ENCODE measurements at places on chromosomes 3 and 15. TPM values are rescaled to one million over a fixed set of nuclear protein-coding genes. Genes with fewer than 3 reads are reported as not detected.

DNA sequence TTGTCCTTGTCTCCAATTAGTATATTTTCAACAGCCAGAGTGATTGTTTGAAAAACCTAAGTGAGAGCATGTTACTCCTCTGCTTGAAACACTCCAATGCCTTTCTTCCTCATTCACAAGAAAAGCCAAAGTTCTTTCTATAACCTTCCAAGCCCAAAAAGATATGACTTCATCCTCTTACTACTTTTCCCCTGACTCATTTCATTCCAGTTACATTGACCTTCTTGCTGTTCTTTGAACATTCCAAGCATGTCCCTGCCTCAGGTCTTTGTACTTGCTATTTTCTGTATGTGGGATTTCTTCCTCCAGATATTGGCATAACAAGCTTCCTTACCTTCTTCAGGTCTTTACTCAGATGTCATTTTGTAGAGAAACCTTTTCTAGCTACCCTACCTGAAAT, 28.3 kb downstream of the EHHADH start:
- no peak for DNase-seq
- H3K36me3 ChIP-seq = no peaks in the 10 kb centered on the region
- no peaks in the 10 kb centered on the region for H3K27me3 ChIP-seq
- H3K4me1 ChIP-seq = no peaks in the 10 kb centered on the region
- H3K27ac ChIP-seq = no peak overlapping the region
- H3K4me3 ChIP-seq = no peak overlapping the region

- no peak overlapping the region for H3K27ac ChIP-seq
- H3K27me3 ChIP-seq = no peaks in the 10 kb centered on the region
- no peak for DNase-seq
- H3K4me3 ChIP-seq = no peak overlapping the region
Measured at GRCh38 chr15:62326460-62327011, 161.5 kb upstream of the C2CD4B start.

GRCh38 chr15:31338879-31339557, 12.4 kb downstream of the KLF13 start:
- H3K4me1 ChIP-seq = peaks cover under 1% of the 10 kb centered on the region
- DNase-seq = peak; percentile 58
- no peaks in the 10 kb centered on the region for H3K36me3 ChIP-seq

The SEC22C gene
- 23.5 TPM for polyA plus RNA-seq

The ZBED2 gene
- polyA plus RNA-seq = 1.5 TPM

DNA sequence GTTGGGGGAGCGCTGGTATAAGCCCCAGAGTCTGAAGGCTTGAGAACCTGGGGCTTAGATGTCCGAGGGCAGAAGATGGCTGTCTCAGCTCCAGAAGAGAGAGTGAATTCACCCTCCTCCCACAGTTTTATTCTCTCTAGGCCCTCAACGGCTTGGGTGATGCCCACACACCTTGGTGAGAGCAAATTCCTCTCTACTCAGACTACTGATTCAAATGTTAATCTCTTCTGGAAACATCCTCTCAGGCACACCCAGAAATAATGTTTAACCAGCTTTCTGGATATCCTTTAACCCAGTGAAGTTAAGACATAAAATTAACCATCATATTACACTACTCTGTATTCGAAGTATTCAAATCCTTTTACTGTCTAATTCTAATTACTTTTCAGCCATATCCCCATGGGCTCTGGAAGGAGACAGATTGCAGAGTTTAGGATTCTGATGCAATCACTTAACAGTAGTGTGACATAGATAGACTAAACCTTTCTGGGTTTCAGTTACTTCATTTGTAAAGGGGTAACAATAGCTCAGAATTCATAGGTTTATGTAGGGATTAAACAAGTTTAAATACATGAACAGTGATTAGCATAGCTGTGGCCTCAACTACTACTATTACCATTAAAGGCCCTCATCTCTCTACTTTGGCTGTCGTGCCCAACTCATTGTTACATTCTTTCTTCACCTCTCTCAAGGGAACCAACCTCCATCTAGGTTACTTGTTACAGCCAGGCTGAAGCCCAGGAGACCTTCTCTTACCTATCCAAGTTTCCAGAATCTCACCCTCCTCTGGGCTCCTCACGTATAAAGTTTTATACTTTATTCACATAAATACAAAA, 25.7 kb upstream of the ANO10 start:
- no peaks in the 10 kb centered on the region for H3K36me3 ChIP-seq
- no peak overlapping the region for H3K4me3 ChIP-seq
- DNase-seq = no peak
- no peak overlapping the region for H3K27ac ChIP-seq
- no peaks in the 10 kb centered on the region for H3K27me3 ChIP-seq
- H3K4me1 ChIP-seq = no peaks in the 10 kb centered on the region

GRCh38 chr3:53236112-53236841, 19.5 kb downstream of the TKT start:
- no peak overlapping the region for H3K4me3 ChIP-seq
- no peaks in the 10 kb centered on the region for H3K27me3 ChIP-seq
- H3K4me1 ChIP-seq = peaks cover 18% of the 10 kb centered on the region
- peak overlapping the region; percentile 56 for H3K27ac ChIP-seq
- H3K36me3 ChIP-seq = no peaks in the 10 kb centered on the region

DNA sequence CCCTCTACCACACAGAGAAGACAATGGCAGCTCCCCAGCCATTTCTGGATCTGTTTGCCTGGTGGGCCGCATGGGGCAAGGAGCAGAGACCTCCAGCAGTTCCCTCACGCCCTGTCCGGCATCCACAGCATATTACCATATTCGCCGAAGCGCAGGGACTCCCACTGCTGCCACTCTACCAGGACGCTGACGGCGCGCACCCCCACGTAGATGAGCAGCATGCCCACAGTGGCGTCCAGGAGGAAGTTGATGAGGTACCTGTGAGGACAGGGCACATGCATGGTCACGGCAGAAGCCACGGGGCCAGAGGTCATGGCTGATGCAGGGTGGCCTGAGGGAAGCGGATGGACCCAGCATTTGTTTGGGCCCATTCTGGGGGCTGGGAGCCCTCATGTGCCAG, 14.8 kb upstream of the MUSTN1 start:
- H3K4me1 ChIP-seq = no peaks in the 10 kb centered on the region
- no peak overlapping the region for H3K4me3 ChIP-seq
- H3K36me3 ChIP-seq = no peaks in the 10 kb centered on the region
- H3K27ac ChIP-seq = no peak overlapping the region
- H3K27me3 ChIP-seq = no peaks in the 10 kb centered on the region

Measured in hepatocyte (in vitro differentiated cells).